ENCODE measurements at places on chromosomes 5 and 9. TPM values are rescaled to one million over a fixed set of nuclear protein-coding genes. Genes with fewer than 3 reads are reported as not detected.

C9orf153 gene
- total RNA-seq, result 0.51 TPM

HTR1A gene
- not detected for total RNA-seq

BTNL3 gene
- not detected for total RNA-seq

HINT1 gene
- 181 TPM for total RNA-seq

TAF1L gene
- under 0.01 TPM for total RNA-seq

ANKRD34B gene
- not detected for total RNA-seq

PCDHGA11 gene
- 5.9 TPM for total RNA-seq

CCNI2 gene
- total RNA-seq, result under 0.01 TPM

IL7R gene
- 67.9 TPM for total RNA-seq

ST8SIA4 gene
- 0.26 TPM for total RNA-seq

FIBCD1 gene
- 7.3 TPM for total RNA-seq

TMEM174 gene
- total RNA-seq, result not detected

ITGA2 gene
- 50.1 TPM for total RNA-seq

PCDHB2 gene
- 4.6 TPM for total RNA-seq

LCN1 gene
- not detected for total RNA-seq

FSD1L gene
- 6.1 TPM for total RNA-seq

HAVCR2 gene
- total RNA-seq, result 3.6 TPM

SYK gene
- not detected for total RNA-seq

SPARC gene
- total RNA-seq, result 408 TPM

SLC46A2 gene
- not detected for total RNA-seq

CLK4 gene
- total RNA-seq, result 23.4 TPM

PCDHGB3 gene
- 5.8 TPM for total RNA-seq

DBN1 gene
- 102 TPM for total RNA-seq

NIM1K gene
- total RNA-seq, result 7.7 TPM

ZNF483 gene
- total RNA-seq, result 1.5 TPM

SLIT3 gene
- total RNA-seq, result 8.0 TPM

CDKN2A gene
- 10.8 TPM for total RNA-seq
